ENCODE measurements at places on chromosomes 2 and 18.

GRCh38 chr2:51219468-51219867 is 187.5 kb upstream of the NRXN1 start:
- DNase-seq = no peak

DNA sequence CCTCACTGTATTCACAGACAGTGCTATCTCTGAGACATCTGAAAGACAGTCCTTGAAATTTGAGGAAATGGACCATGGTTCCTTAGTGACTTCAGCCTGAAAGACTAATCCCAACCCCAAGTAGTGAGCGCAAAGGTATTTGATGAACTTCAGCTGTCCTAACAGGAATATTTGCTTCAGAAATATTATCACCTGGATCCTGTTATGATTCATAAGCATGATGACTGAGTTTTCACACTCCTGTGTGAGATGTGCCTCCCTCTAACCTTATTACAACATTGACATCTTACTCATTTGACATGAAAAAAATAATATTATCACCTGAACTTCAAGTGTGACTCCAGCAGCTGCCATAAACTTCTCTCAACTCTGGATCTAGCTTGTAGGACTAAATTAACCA is 11.6 kb upstream of the MRPL19 start:
- no peak for DNase-seq

DNA sequence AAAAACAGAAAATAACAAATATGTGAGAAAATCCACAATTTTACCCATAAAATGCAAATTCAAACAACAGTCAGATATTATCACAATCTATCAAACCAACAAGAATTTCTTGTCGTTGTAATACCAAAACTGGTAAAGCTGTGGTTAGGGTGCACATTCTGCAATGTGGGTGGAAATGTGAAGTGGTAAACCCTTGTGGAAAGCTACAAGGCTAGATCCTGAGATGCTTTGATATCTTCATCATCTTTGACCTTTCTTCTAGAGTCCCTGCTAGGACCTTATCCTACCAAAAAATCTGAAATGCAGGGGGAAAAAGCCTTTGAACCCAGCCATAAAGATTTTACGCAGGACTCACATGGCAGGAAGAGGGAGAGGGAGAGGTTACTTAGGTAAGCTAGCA is 17.2 kb upstream of the ATG16L1 start:
- DNase-seq = no peak

DNA sequence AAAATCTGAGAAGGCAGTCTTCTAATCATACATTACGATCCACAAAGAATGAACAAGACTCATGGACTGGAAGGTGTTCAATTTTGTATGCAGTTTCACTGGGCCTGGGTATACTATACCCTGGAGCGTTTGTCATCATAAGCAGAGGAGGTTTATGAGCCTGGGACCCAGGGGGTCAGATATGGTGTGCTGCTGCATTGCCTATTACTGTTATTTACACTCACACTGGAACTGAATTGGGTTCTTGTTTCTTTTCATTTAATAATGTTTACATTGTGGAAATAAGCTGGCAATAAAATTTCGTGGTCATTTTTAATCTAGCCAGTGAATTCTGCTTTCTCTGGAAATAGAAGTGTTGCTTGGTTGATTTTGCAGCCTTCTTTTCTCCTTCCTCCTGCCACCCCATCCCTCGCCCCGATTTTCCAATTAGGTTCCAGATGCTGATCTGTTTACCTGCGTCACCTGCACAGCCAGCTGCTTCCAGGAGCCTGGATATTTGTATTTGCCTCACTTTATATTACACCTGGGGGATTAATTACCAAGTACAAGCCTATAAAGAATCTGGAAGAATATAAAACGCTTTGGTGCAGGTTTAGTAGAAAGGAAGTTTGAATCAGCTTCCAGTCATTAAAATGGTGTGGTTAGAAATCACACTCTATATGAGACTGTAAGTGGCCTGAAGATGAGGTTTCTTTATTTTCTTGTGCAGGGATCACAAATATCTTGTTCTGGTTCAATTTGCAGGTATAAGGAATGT is 234.4 kb downstream of the SOCS6 start:
- no peak for DNase-seq

- DNase-seq = no peak
Measured at GRCh38 chr18:55214969-55215368, 255.7 kb upstream of the CCDC68 start.

GRCh38 chr2:54419388-54419787 is 36.7 kb upstream of the SPTBN1 start:
- no peak for DNase-seq

DNA sequence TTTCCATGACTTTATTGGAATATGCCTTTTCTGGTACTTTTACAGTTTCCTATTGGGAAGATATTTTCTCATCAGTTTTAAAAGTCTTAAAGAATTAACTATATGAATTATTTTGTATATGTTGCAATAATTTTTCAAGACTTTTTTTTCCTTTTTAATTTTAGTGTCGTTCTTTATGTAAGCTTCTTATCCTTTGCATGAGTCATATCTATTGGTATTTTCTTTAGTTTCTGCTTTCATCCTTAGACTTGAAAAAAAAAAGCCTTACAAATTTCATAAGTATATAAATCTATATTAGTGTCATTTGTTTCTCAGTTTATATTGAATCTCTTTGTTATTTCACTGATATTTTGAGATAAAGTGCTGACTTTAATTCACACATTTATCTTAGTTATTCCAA is 94.9 kb downstream of the DSEL start:
- no peak for DNase-seq

- DNase-seq = no peak
Measured at GRCh38 chr2:162524849-162525248, 180.9 kb downstream of the GCA start.

DNA sequence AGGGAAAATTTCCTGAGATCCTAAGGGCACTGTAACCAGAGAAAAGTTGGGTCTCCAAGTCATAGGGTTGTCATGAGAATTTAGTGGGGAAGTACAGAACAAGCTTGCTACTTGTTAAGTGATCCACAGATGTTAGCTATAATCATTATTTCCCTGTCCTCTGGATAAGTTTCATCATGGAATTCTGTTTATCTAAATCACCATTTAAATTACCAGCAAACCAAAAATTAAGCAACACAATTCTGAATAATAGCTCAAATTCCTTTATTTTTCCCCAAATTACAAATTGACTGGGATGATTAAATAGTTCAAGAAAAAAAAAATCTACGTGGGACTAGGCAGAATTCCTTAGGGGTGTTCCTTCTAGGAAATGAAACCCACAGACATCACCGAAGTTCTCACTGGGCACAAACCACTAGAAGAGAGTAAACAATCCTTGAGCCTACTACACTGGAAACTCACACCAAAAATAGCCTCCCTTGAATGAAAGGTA is 159.5 kb downstream of the COL6A3 start:
- DNase-seq = no peak

GRCh38 chr2:112189001-112189556 is 50.9 kb downstream of the FBLN7 start:
- no peak for DNase-seq

GRCh38 chr2:96870626-96871255 is 861 bp upstream of the SEMA4C start:
- no peak for DNase-seq

DNA sequence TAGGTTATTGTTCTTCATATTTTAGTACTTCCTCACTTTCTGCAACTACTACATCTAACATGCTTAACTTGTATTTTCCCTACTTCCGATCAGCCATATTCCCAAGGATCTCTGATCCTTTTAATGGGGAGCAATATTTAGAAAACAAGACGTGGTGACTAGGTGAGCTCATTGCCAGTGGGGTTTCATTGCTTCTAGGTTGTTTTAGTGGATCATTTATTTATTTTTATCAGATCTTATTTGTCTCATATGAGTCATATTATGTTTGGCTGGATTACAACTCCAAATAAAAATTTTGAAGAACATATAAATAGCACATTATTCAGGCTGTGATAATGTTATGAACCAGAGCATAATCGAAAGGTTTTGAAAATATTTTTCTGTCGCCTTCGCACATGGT is 480.9 kb upstream of the TMEFF2 start:
- no peak for DNase-seq

DNA sequence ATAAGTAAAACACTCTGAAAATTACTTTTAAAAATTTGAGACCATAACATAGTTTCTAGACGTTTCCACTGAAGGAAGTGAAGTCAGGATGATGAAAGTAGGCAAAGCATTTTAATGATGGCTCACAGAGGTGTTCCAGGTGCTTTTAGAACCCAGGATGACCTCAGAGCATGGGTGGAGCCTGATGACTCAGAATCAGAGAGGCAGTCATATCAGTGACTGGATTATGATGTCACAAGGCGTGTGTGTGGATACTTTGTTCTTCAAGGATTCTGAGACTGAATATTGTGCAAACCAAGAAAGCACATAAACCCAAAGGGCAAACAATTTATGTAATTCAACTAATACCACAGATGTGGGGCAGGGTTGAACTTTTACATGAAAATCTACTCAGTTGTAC is 208.0 kb upstream of the FBXO11 start:
- no peak for DNase-seq

- no peak for DNase-seq
Measured at GRCh38 chr2:230886206-230886605, 21.5 kb downstream of the ITM2C start.

GRCh38 chr2:129237966-129238725 is 741.3 kb upstream of the RAB6C start:
- no peak for DNase-seq

DNA sequence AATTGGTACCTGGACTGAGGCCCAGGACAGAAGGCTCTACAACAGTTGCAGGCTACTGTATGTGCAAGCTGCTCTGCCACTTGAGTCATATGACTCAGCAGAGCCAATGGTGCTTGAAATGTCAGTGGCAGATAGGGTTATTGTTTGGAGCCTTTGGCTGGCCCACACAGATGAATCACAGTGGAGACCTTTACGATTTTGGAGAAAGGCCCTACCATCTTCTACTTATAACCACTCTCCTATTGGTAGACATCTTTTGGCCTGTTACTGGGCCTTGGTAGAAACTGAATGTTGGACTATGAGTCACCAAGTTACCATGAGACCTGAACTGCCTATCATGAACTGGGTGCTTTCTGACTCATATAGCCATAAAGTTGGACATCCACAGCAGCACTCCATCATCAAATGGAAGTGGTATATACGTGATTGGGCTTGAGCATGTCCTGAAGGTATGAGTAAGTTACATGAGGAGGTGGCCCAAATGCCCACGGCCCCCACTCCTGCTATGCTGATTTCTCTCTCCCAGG is 88.9 kb upstream of the NRXN1 start:
- no peak for DNase-seq

GRCh38 chr2:12397854-12398253 is 318.9 kb upstream of the TRIB2 start:
- no peak for DNase-seq

DNA sequence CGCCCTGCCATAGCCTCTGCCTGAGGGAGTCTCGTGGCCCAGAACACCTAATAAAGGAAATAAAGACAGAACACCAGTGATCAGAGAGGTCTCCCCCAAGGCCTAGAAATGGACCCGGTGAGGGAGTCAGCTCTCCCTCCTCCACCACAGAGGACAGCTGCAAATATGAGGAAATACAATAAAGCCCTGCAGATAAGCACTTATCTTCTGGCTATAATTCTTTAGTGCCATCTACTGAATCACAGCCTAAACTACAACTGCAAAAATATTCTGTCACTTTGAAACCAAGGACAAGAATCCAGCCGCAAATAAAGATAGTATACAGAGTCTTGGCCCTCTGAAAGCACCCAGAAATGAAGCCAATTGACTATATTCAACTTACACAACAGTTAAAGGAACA is 42.4 kb upstream of the TACR1 start:
- no peak for DNase-seq

GRCh38 chr2:45496869-45497268 is 114.2 kb downstream of the SRBD1 start:
- no peak for DNase-seq

DNA sequence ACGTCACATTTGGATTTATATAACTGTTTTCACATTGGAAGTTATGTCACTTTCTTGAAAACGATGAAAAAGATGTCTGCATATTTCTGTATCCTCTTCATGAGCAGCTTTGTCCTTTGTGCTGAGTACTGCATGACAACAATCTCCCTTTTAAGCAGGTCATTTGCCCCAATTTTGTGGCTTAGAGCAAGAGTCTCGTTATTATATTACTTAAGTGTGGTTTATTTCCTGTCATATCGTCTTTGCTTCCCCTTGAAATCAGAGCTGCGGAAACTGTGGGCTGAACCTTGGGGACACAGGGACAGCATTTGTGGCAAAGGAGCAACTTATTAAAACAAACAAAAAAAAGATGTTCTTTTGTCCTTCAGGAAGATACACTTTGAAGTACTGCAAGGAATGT is 254.0 kb upstream of the DSEL start:
- DNase-seq = no peak

Measured in endothelial cell (in vitro differentiated cells).